ENCODE measurements at places on chromosomes 2 and 18.

DNA sequence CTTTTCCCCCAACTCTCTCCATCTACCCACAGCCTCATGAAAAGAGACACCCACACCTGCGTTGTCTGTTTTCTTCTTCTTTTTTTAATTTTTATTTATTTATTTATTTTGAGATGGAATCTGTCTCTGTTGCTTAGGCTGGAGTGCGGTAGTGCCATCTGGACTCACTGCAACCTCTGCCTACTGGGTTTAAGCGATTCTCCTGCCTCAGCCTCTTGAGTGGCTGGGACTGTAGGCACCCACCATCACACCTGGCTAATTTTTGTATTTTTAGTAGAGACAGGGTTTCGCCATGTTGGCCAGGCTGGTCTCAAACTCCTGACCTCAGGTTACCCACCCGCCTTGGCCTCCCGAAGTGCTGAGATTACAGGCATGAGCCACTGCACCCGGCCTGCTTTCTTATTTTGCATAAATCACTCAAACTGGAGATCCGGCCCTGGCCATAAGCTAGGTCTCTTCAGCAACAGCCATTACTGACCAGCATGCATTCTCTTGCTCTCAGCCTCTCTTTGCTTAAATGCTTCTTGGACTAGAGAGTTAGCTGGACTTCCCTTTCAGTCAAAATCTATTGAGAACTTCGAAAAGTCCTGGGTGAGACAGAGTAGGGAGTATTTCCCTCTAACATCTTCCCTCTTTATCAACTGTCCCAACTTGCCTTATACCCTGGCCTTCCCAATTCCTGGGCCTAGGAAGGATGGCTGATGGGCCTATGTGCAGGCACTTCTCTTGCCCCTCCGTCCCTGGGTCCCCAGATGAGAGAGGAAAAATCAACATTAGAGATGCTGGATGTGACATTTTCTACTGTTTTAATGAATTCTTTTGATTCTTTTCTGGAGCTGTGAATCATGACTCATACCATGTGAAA lies 27.3 kb downstream of the MYCN start:
- no peak for DNase-seq

DNA sequence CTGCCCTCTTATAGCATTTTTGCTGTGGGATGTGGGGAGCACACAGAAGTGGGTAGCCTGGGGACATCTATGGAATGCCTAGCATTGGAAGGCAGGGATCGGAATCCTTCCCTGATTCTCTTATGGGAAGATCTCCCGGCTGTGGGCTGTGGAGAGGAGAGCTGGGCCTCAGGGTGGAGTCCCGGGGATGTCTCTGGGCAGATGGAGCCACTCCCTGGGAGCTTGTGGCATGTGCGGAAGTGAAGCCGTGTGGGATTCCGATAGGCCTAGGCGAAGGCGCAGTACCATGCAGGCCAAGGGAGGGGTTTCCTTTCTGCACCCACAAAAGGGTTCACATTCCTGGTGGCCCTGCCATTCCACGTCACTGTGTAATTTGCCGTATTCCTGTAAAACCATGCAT lies 87.9 kb downstream of the GLI2 start:
- DNase-seq: no peak

DNA sequence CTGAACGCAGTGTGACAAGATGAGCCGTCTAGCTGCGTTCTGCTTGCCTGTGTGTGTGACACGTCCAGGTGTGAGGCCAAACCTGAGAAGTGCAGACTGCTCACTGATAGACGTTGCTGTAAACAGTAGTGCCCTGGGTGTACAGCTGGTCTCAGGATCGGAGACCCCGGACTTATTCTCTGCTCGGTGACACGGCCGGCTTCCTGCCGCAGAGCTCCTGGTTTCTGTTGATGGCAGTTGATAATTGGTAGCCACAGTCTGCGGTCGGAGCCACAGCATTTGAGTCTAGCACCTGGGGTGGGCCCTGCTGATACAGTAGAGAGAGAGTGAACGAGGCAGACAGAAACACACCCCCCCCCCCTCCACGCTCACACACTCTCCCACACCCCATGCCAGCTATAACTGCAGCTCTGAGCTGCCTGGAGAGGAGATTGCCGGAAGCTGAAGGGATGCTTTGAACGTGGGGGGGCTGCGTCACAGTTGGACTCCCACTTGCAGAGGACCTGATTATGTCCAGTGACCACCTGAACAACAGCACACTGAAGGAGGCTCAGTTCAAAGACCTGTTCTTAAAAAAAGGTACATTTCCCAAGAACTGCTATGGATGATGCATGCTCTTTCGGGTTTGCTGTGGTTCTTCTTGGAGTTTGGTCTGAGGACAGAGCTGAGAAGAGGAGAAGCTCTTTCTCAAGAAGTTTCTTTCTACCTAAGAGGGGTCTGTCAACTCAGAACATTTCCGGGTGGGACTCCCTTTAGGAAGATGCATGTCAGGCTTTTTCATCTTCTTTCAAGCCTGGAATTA lies 114.0 kb downstream of the FAM210A start:
- DNase-seq: no peak

GRCh38 chr2:120612931-120613330 lies 122.7 kb upstream of the GLI2 start:
- no peak for DNase-seq

DNA sequence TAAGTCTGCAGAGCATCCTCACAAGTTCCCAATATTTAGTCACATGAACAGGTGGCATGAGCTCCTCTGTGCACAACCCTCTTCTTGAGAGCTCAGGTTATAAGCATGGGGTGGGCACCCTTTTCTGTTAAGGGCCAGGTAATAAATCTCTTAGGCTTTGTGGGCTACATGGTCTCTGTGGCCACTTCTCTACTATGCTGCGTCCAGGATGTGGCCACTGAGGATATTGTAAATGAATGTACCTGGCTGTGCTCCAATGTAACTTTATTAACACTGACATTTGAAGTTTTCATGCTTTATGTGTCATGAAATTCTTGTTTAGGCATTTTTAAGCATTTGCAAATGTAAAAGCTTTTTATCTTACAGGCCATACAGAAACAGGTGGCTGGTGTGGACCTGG lies 116.8 kb upstream of the ST6GAL2 start:
- DNase-seq: no peak

DNA sequence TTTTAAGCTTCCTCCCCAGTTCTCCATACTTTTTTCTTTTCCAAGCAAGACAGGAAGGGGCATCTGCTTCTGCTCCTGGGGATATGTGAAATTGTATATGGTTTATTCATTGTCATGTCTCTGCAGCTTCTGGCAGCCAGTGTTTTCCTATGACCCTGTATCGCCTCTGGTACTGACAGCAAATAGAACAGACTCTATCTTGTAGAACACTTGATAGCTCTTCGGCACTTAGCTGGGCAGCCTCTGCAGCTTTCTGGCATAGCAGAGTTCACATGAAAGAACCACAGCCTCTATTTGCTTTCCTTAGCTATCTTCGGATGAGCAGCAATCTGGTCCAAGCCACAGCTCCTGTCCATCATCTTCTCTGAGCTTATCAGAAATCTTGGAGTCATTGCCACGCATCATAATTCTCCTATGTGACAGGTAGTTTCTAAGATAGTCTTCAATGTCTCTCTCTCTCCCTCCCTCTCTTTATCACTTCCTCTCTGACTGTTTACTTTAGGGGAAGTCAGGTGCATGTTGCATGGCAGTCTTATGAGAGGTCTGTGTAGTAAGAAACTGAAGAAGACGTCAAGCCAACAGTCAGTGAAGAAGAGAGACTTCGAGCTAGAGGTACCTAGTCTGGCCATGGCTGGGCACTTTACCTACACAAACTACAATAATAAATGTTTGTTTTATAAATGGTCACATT lies 627.7 kb upstream of the CDH2 start:
- DNase-seq: no peak

DNA sequence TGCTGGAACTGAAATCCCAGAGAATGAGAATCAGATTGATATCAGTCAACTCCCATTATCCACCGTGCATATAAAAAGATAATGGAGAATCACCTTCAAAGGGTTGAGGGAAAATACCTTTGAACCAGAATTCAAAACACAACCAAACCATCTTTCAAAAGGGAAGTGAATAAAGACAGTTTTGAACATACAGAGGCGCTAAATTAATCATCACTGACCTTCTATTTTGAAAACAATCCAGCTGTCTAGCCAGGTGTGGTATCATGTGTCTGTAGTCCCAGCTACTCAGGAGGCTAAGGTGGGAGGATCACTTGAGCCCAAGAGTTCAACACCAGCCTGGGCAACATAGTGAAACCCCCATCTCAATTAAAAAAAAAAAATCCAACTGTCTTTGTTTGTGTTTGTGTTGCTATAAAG lies 63.6 kb downstream of the TRABD2A start:
- no peak for DNase-seq

DNA sequence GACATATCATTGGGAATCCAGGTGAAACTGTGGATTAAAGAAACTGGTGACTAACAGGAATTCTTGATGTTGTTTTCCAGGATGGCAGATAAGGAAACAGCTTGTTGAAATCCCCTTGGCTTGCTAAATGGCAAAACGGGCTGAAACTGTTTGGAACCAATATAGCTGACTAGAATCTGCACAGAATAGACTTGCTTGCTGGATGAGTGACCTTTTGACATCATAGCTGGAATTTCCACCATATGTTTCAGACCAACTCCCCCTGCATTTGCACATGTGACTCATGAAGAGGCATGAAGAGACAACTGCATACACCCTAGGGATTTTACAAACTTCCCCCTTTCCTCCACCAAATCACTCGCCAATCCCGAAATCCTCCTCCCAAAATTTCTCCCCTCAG lies 87.7 kb upstream of the LYPD1 start:
- peak; percentile 43 for DNase-seq

- no peak for DNase-seq
These were observed 117.8 kb downstream of the GLI2 start for GRCh38 chr2:120853306-120854013.

DNA sequence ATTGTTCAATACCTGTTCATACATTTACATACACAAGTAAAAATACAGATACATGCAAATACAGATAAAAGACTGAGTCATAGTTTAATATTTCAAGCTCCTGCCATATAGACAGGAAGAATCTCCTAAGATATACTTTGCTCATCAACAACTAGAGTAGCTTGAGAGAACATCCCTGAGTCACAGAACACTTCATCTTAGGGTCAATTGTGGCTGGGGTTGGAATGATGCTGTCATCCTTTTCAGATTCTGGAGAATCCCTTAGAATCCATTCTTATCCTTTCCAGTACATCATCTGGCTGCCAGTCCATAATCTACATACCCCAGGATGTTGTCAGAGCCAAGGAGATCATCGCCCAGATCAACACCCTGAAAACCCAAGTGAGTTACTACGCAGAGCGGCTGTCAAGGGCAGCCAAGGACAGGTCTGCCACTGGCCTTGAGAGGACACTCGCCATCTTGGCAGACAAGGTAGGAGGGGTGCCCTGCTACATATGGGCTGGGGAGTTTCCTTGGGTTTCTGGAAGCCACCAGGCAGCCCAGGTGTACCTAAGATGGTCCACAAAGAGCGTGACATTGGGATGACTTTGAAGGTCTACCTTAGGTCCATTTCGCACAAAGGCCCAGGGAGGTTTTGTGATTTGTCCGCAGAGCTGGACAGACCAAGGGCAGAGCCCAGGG lies 55.7 kb downstream of the COA5 start:
- peak; percentile 12 for DNase-seq

- no peak for DNase-seq
These were observed 189.3 kb downstream of the KCNS3 start for GRCh38 chr2:18067588-18068384.

- no peak for DNase-seq
These were observed 28.7 kb upstream of the C1D start for GRCh38 chr2:68091439-68092034.

DNA sequence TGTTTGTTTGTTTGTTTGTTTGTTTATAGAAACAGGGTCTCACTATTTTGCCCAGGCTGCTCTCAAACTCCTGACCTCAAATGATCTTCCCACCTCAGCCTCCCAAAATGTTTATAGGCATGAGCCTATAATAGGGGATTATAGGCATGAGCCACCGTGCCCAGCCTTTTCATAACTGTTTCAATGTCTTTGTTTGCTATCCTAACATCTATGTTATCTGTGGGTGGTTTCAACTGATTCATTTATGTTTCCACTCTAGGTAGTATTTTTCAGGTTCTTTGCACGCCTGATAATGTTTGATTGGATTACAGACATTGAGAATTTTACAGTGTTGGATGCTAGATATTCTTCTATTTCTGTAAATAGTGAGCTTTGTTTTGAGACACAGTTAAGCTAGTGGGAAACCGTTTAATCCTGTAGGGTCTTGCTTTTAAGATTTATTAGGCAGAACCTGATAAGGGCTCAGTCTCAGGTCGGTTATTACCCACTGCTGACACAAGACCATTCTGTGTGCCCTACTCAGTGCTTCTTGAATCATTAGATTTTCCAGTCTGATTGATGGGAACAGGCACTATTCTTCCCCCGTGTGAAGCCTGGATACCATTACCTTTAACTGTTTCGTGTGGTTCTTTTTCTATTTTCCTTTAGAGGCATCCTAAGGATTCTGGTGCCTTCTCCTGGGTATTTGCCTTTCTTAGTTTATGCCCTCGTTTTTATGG lies 76.5 kb upstream of the TMEM87B start:
- no peak for DNase-seq

DNA sequence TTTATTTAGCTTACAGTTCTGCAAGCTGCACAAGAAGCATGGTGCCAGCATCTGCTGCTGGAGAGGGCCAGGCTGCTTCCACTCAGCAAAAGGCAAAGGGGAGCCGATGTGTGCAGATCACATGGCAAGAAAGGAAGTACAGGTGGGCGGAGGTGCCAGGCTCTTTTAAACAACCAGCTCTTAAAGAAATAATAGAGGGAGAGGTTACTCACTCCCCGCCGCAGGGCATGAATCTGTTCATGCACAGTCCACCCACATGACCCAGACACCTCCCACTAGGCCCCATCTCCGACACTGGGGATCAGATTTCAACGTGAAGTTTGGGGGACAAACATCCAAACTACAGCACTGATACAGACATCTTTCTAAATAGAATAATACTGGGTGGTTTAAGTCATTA lies 105.8 kb downstream of the MTCL1 start:
- no peak for DNase-seq

DNA sequence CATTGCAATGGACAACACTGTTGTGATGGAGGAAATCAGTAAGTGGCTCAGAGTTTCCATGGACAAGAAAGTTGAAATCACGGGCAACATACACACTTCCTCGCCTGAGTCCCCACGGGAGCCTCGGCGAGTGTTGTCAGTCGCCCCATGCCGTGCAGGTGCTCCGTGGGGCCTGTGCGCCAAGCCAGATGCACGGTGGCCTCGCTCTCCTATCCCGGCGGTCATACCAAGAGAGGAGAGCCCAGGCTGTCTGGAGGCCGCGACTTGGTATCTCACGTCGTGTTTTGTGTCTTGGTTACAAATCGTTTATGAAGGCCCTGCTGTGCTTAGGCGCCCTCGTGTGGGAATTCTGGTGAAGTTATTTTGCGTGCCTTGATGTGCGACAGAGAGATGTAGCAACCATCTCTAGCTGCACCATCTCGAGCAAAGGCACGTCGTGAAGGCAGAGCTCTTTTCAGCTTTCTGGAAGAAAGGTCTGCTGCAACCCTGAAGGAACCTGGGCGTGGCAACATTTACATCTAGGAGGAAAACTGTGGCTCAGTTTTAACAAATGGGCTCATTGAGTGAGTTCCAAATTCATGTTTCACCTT lies 21.8 kb downstream of the ATG4B start:
- peak; percentile 29 for DNase-seq

- DNase-seq: no peak
These were observed 317.4 kb downstream of the SLC4A3 start for GRCh38 chr2:219944866-219945265.

Data from fibroblast of skin of left biceps (primary cell).